ENCODE measurements at places on chromosomes 2 and 18. TPM values are rescaled to one million over a fixed set of nuclear protein-coding genes. Genes with fewer than 3 reads are reported as not detected.

Gene PELI1
- total RNA-seq, result 405 TPM

Gene RIT2
- total RNA-seq, result not detected

Gene VWA3B
- not detected for total RNA-seq

Gene OTX1
- total RNA-seq, result not detected

Gene FOXI3
- not detected for total RNA-seq

DNA sequence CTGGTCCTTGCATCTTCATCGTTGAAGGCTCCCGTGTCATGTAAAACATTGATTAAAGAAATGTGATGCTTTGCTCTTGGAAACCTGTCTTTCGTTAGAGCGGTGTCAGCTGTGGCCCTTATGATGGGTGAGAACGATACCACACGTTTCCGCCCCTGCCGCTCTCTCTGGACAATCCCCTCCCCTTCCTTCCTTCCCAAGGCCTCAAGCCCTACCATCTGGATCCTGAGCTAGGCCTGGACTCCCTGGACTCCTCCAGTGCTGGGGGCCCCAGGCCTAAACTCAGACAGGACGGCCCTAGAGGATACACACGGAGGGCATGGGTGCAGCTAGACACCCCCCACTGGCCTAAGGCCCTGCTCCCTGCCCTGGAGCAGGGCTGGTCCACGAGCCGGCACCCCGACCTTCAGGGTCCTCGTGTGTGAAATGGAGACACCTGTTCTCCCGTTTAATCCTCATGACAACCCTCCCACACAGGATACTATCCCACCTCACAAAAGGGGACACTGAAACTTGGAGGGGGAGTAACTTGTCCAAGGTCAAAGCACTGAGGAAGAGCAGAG lies 13.2 kb downstream of the BIN1 start:
- no peaks in the 10 kb centered on the region for H3K27me3 ChIP-seq
- no peaks in the 10 kb centered on the region for H3K36me3 ChIP-seq
- no peak overlapping the region for H3K27ac ChIP-seq
- H3K4me3 ChIP-seq, result no peak overlapping the region
- H3K4me1 ChIP-seq, result no peaks in the 10 kb centered on the region

DNA sequence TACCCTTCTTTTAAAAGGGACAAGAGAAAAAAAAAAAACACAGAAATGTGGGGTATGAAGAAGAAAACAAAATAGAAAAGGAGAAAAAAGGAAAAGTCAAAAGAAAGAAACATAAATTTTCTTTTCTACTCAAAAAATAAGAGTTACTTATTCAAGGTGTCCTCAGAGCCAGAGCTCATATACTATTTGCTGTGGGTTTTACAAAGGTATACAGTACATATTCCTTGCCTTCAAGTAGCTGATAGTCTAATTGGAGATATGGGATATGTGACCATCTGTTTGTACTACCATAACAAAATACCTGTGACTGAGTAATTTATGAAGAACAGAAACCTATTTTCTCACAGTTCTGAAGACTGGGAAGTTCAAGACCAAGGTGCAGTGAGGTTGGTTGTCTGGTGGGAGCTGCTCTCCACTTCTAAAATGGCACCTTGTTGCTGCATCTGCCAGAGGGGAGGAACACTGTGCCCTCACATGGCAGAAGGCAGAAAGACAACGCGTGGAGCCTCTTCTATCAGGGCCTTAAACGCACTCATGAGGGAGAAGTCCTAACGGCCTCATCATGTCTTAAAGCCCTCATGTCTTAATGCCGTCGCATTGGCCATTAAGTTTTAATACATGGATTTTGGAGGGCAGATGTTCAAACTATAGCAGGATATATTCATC lies 33.9 kb downstream of the NBAS start:
- no peaks in the 10 kb centered on the region for H3K4me1 ChIP-seq
- no peak overlapping the region for H3K4me3 ChIP-seq
- H3K27ac ChIP-seq, result no peak overlapping the region
- DNase-seq, result no peak
- peaks cover 44% of the 10 kb centered on the region for H3K36me3 ChIP-seq
- H3K27me3 ChIP-seq, result no peaks in the 10 kb centered on the region

Gene ZSCAN30
- total RNA-seq, result 11.5 TPM

DNA sequence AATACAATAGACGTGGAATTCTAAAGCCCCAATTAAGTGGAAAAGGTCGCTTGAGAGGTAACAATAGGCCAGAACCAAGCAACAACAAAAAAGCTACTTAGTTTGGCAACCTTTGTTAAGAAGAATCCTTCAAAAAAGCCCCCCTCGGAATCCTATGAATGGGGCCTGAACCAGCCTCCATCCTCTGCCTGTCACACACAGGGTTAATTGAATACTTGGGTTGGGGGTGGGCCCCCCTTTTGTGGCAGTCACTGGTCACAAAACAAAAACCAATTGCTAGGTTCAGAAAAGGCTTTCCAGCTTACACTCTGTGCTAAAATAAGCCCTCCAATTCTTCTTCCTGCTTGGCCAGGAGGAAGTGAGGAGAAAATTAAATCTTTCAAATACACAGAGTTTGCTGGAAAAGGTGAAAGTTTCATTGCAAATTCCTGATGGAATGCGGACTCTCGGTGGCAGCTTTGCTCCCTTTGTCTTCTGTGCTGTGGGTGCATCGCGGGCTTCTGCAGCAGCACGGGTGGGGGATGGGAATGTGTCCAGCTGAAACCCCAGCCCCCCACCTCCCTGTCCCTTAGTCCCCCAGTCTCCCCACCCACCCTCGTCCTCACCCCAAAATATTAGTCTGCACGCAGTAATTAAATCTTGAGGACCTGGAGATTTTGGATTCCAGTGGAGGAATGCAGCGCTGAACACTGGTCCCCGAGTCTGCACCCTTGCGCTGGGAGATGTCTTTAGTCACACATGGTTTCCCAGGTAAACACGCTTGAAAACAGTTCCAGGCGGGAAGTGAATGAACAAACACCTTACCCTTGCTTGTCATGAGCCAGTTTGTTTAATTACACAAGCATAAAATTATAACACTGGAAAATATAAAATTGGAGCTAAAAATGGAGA lies 254.3 kb downstream of the SOX11 start:
- no peak overlapping the region for H3K27ac ChIP-seq
- no peaks in the 10 kb centered on the region for H3K27me3 ChIP-seq
- no peak overlapping the region for H3K4me3 ChIP-seq

DNA sequence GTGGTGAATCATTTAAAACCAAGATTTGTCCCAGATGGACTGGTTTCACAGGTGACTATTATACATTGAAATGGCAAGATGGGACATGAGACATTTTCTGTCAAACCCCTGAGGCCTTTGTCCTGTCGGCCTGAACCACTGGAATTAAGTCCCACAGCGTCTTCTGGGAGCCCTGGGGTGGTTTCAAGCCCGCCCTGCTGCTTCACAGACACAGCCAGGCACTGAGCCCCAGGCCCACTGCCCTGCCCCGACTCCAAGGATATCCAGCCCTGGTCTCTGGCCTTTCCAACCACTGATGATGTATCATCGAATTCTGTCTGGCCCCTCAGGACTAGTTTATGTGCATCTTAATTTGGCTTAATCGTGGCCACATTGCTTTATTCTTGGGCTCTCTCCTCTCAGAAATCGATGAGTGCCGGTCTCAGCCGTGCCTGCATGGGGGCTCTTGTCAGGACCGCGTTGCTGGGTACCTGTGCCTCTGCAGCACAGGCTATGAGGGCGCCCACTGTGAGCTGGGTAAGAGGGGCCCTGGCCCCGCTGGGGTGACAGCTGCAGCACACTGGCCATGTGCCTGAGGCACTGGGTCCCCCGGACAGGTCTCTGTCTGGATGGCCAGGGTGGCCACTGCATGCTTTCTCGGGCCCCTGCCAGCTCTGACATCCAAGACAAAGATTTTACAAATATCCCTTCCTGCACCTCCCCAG lies 39.5 kb downstream of the MTERF4 start:
- no peak for DNase-seq
- no peak overlapping the region for H3K27ac ChIP-seq
- no peak overlapping the region for H3K4me3 ChIP-seq
- no peaks in the 10 kb centered on the region for H3K27me3 ChIP-seq
- no peaks in the 10 kb centered on the region for H3K36me3 ChIP-seq

GRCh38 chr2:23772056-23772455 lies 154.9 kb downstream of the ATAD2B start:
- H3K36me3 ChIP-seq, result peaks cover 30% of the 10 kb centered on the region
- no peak for DNase-seq
- H3K4me1 ChIP-seq, result no peaks in the 10 kb centered on the region

DNA sequence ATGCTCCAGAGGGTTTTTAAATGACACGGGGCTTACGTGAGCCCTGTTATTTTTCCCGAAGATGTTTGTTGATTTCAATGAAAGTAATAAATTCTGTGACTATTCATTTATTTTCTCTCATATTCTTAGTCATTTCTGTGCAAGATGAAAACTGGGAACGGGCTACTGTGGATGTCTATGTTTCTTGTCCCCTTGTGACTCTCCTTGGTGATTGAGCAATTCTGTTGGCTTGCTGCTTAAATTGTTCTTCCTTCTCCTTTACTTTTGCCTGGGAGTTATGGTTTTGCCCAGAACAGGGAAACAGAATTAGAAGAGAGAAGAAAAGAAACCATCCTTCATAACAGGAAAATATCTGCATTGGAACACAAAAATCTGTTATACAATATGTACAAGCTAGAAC lies 508.2 kb upstream of the DSEL start:
- no peak for DNase-seq
- H3K4me3 ChIP-seq, result no peak overlapping the region
- H3K27ac ChIP-seq, result no peak overlapping the region
- no peaks in the 10 kb centered on the region for H3K27me3 ChIP-seq

DNA sequence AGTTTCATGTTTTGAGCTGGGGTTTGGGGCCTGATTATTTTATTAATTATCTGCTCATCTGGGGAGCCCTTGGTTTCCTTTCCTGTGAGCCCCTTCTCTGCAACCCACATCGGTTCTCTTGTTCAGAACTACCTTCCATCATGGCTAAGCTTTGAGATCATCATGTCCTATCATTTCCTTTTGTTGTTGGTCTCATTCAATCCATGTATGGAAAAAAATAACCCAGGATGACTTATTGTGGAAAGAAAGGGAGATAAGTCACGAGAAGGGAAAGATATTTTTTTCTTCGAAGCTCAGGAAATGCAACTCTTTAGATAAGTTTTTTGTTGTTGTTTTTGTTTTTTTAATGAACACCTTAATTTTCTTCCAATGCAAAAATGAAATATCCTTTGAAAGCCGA lies 43.7 kb downstream of the EHD3 start:
- no peaks in the 10 kb centered on the region for H3K4me1 ChIP-seq
- H3K36me3 ChIP-seq, result no peaks in the 10 kb centered on the region
- H3K27ac ChIP-seq, result no peak overlapping the region
- H3K27me3 ChIP-seq, result no peaks in the 10 kb centered on the region
- H3K4me3 ChIP-seq, result no peak overlapping the region

GRCh38 chr18:59453468-59453961 lies 94.5 kb upstream of the LMAN1 start:
- no peak overlapping the region for H3K4me3 ChIP-seq
- H3K36me3 ChIP-seq, result no peaks in the 10 kb centered on the region
- no peak for DNase-seq

- no peaks in the 10 kb centered on the region for H3K4me1 ChIP-seq
- peaks cover 3% of the 10 kb centered on the region for H3K27me3 ChIP-seq
- no peak overlapping the region for H3K27ac ChIP-seq
- no peak for DNase-seq
Observed at GRCh38 chr2:171545086-171545485, 22.8 kb downstream of the CYBRD1 start.

GRCh38 chr2:234587341-234588053 lies 90.6 kb upstream of the ARL4C start:
- no peaks in the 10 kb centered on the region for H3K4me1 ChIP-seq
- no peak overlapping the region for H3K4me3 ChIP-seq
- H3K27me3 ChIP-seq, result peaks cover 6% of the 10 kb centered on the region
- no peaks in the 10 kb centered on the region for H3K36me3 ChIP-seq
- H3K27ac ChIP-seq, result no peak overlapping the region

GRCh38 chr2:194545978-194546377 lies 1111.0 kb upstream of the SLC39A10 start:
- H3K27ac ChIP-seq, result no peak overlapping the region
- no peaks in the 10 kb centered on the region for H3K36me3 ChIP-seq
- DNase-seq, result no peak
- H3K4me3 ChIP-seq, result no peak overlapping the region
- H3K4me1 ChIP-seq, result no peaks in the 10 kb centered on the region

GRCh38 chr18:61833387-61833786 lies 59.4 kb downstream of the RNF152 start:
- H3K27me3 ChIP-seq, result peaks cover 2% of the 10 kb centered on the region
- peaks cover 4% of the 10 kb centered on the region for H3K4me1 ChIP-seq
- no peaks in the 10 kb centered on the region for H3K36me3 ChIP-seq

Gene RAMP1
- not detected for total RNA-seq

DNA sequence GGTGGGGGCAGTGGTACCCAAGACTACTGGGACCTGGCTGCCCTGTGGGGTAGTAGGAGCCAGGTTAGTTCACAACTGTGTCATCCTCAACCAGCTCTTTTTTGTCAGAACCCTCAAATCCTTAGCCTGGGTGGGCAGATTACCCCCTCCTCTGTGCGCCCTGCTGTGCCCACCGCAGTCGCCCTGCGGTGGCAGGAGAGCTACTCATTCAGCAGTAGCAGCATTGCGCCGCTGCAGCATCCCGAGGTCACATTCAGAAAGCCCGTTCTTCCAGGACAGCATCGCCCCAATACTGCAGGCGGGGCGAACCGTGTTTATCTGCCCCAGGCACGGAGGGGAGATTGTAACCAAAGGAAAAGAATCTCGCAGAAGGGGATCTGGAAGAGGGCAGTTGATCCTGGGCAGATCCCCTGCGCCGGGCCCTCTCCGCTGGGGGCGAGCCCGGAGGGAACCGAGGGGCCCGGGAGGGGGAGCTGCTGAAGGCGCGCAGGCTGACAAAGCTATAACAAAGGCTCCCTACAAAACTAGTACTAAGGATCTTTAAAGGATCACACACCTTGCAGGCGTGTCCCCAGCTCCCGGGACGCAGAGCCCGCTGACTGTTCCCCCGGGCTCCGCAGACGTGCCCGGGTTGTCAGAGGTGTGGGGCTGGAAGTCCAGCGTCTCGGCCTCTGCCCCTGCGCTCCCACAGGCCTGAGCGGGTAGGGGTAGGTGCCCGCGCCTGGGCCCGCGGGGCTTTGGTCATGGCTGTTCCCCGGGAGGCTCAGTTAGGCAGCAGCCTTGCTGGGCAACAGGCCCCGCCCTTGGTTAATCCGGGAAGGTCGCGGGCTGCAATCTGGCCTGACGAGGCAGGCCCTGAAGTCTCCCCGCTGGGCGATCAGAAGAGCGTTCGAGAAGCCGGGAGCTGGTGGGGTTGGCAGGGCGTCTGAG lies 13.2 kb downstream of the POU3F3 start:
- no peak overlapping the region for H3K27ac ChIP-seq
- DNase-seq, result no peak
- no peaks in the 10 kb centered on the region for H3K36me3 ChIP-seq
- peaks cover 31% of the 10 kb centered on the region for H3K27me3 ChIP-seq
- no peak overlapping the region for H3K4me3 ChIP-seq

Gene DYNAP
- not detected for total RNA-seq

GRCh38 chr18:70576276-70577022 lies 287.6 kb downstream of the SOCS6 start:
- H3K36me3 ChIP-seq, result no peaks in the 10 kb centered on the region
- no peaks in the 10 kb centered on the region for H3K27me3 ChIP-seq
- H3K4me3 ChIP-seq, result no peak overlapping the region
- no peaks in the 10 kb centered on the region for H3K4me1 ChIP-seq
- no peak for DNase-seq
